Spinal cord (tissue), 10 donors: ENCODE measurements at places on chromosomes 7 and 10. TPM values are rescaled to one million over a fixed set of nuclear protein-coding genes. Genes with fewer than 3 reads are reported as not detected.

ANKRD30A gene
- polyA plus RNA-seq = not detected

COL1A2 gene
- polyA plus RNA-seq = 1,054 TPM

NFE2L3 gene
- 12.0 TPM for polyA plus RNA-seq

TMEM178B gene
- polyA plus RNA-seq = 46.1 TPM

OR2A5 gene
- polyA plus RNA-seq = not detected

GIMAP5 gene
- polyA plus RNA-seq = 3.0 TPM

NPTX2 gene
- 48.1 TPM for polyA plus RNA-seq

ACSM6 gene
- 0.15 TPM for polyA plus RNA-seq

ZNF365 gene
- 23.0 TPM for polyA plus RNA-seq

ZNF804B gene
- 0.96 TPM for polyA plus RNA-seq

NEBL gene
- 28.8 TPM for polyA plus RNA-seq

POU6F2 gene
- 1.9 TPM for polyA plus RNA-seq

PTN gene
- 1,573 TPM for polyA plus RNA-seq

HOXA1 gene
- polyA plus RNA-seq = 3.9 TPM

TAC1 gene
- polyA plus RNA-seq = 90.5 TPM

TUBAL3 gene
- not detected for polyA plus RNA-seq

WDFY4 gene
- 3.3 TPM for polyA plus RNA-seq

TBATA gene
- polyA plus RNA-seq = not detected

ADCYAP1R1 gene
- polyA plus RNA-seq = 188 TPM

PLA2G12B gene
- polyA plus RNA-seq = 0.18 TPM

SLC39A12 gene
- 10.4 TPM for polyA plus RNA-seq

SNCG gene
- 545 TPM for polyA plus RNA-seq

SPDYE2 gene
- polyA plus RNA-seq = 20.4 TPM

TFPI2 gene
- 6.2 TPM for polyA plus RNA-seq

HOGA1 gene
- 2.6 TPM for polyA plus RNA-seq

ACTR3C gene
- 1.1 TPM for polyA plus RNA-seq

NUTM2B gene
- 7.5 TPM for polyA plus RNA-seq

SSC4D gene
- polyA plus RNA-seq = 3.1 TPM

FGL2 gene
- 12.8 TPM for polyA plus RNA-seq

TAS2R3 gene
- 0.40 TPM for polyA plus RNA-seq
